ENCODE measurements at places on chromosomes 6 and 20.

DNA sequence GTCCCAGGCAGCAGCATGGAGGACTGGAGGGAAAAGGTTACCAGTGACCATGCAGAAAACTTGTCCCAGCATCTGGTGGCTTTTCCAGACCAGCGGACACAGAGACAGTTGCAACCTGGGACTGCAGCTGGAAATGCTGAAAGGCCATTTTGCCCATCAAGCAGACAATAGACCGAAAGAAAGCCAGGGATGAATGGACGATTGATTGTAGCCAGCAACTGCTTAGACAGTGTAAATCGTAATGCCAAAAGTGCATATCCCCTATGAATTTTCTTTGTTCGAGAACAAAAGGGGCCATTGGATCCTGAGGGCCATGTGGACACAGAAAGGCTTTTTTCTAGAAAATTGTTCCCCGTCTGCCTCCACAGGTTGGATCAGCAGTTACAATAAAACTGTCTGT is 115.7 kb downstream of the MBOAT1 start:
- no peak for DNase-seq

- DNase-seq: no peak
Observed at GRCh38 chr20:1761598-1761997, 104.0 kb upstream of the SIRPG start.

- DNase-seq: no peak
Observed at GRCh38 chr20:63703976-63704748, 3.6 kb downstream of the ARFRP1 start.

- no peak for DNase-seq
Observed at GRCh38 chr6:146670161-146670560, 71.4 kb downstream of the ADGB start.

DNA sequence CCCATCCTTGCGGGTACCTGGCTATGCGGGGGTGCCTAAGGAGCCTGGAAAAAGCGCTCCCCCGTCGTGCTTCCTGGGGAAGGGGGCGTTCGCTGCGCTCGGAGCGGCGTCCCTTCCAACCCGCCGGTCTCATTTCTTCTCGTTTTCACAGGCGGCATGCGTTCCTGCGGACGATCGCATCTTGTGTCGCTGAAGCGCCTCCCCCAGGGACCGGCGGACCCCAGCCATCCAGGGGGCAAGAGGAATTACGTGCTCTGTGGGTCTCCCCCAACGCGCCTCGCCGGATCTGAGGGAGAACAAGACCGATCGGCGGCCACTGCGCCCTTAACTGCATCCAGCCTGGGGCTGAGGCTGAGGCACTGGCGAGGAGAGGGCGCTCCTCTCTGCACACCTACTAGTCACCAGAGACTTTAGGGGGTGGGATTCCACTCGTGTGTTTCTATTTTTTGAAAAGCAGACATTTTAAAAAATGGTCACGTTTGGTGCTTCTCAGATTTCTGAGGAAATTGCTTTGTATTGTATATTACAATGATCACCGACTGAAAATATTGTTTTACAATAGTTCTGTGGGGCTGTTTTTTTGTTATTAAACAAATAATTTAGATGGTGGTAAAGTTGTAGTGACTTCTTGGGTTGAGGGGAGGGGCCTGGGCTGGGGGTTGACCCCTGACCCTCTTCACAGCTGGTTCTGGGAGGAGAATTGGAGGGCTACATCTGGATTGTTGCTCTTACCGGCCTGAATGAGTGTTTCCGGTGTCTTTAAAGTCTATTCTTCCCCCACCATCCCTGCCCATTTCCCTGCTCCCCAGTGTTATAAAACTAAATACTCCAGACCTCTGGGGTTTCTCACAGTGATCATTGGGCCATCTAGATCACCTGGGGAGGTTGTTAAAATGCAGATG is 1.1 kb downstream of the ID1 start:
- DNase-seq: no peak

DNA sequence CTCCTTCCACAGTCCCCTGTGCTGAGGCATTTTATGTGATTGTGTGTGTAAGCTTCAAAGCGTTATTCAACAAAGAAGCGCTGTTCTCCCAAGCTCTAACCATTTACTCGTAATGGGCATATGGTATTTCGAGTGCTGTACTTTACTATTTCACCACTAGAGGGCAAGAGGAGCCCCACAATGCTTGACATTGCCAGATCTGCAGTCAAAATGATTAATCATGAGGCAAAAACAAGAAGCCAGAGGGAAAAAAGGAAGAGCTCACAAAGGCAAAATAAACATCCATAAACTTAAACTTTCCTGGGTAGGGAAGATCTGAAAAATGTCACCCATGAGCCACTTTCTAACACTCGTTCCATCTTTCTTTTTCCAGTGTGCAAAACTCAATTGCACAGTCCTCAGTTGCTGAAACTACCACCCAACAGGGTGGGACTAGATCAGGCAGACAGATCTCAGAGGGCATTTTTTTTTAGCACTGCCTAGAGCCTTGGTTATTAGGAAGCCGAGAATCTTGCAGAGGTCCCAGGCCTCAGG is 215.0 kb upstream of the PLCB4 start:
- DNase-seq: no peak

DNA sequence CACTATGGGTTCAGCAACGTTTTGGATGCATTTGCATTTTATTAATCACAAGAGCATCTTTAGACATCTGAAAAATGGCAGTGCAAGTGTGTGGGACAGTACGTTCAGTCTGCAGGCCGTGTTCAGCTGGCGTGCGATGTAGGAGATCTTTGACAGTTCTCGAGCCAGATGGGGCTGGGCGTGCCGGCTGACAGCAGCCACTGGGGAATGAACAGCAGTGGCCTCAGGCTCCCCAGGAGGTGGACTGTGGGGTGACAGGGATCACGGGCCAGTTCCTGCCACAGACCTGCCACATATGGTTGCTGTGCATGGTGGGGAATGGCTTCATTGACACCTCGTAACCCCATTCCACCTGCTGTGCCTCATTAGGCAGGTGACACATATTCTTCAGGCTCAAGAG is 16.4 kb upstream of the MLN start:
- no peak for DNase-seq

- no peak for DNase-seq
Observed at GRCh38 chr20:61760731-61761130, 304.9 kb downstream of the TAF4 start.

GRCh38 chr6:36053878-36054277 is 26.3 kb downstream of the MAPK14 start:
- no peak for DNase-seq

- no peak for DNase-seq
Observed at GRCh38 chr6:135853227-135853626, 1.7 kb downstream of the PDE7B start.

- DNase-seq: no peak
Observed at GRCh38 chr6:45617441-45617840, 239.7 kb upstream of the SUPT3H start.

DNA sequence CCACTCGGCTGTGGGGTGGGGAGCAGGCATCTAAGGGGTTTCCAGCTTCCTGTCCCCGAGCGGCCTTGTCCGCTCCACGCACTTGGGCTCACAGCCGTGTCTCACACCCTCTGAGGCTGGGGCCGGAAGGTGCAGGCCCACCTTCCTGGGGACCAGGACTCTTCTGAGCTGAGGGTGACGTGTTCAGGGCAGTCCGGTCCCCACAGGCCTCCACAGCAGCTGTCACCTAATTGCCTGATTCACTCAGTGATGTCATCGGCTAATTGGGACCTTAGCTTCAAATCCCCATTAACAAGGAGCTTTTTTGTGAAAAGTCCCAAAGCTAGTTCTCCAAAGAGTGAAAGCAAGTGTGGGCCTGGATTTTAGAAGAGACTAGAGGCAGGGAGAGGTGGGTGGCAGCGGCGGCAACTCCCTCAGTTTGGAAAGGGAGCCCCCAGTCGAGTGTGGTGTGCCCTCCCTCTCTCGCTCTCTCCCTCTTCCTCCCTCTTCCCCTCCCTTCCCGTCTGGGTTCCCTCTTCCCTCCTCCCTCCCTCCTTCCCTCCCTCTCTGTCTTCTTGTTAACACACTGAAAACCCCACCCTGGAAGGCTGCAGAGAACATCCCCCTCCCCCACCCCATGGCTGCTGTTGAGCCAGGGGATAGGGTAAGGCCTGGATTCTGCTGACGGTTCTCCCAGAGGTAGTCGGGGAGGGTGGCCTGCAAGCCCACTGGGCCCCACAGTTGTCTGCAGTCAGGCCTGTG is 39.0 kb downstream of the MYT1 start:
- no peak for DNase-seq

DNA sequence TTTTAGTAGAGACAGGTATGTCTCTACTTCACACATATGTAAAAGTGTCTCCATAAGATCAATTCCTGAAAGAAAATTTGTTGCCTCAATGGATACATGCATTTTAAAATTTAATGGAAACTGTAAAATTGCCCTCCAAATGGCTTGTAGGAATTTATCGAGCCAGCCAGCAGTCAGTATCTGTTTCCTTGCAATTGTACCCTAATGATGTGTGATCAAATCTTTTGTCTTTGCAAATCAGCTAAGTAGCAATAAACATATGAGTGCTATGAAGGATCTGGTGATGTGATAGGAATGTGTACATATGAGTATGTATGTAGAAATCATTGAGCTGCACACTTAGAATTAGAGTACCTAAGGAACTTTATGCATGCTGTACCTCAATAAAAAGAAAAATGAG is 253.0 kb downstream of the MAFB start:
- no peak for DNase-seq

DNA sequence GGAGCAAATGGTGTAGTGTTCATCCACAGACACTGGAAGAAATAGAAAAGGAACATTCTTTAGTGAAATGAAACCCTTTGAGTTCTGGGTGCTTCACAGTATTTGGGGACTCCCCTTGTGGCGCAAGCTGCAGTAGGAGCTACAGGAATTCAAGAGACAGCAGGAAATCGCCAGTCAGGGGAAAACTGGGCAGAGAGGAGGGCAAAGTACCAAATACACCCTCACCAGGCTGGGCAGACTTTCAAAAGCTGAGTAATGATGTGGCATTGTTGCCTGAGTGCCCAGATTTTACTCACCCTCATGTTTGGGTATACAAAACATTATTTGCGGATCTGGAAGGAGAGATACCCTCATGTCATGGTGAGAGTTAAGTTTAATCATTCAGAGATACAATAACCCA is 97.9 kb downstream of the SOD2 start:
- DNase-seq: no peak

DNA sequence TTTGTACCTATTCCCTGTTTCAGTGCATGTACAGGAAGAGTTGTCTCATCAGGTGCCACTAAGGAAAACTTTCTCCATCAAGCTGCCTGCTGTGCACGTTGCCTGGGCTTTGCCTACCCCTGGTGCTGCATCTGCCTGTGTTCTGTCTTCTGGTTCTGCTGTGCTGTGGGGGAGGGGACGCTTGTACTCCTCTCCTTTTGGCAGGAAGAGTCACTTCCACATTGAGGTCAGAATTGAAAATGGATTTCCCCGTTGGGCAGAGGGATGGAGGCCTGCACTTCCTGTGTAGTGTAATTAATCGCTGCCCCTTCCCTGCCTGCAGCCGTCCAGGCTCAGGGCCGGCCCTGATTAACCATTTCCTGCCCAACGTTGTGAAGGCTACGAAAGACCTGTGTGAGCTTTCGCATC is 153.3 kb downstream of the SCML4 start:
- DNase-seq: no peak

DNA sequence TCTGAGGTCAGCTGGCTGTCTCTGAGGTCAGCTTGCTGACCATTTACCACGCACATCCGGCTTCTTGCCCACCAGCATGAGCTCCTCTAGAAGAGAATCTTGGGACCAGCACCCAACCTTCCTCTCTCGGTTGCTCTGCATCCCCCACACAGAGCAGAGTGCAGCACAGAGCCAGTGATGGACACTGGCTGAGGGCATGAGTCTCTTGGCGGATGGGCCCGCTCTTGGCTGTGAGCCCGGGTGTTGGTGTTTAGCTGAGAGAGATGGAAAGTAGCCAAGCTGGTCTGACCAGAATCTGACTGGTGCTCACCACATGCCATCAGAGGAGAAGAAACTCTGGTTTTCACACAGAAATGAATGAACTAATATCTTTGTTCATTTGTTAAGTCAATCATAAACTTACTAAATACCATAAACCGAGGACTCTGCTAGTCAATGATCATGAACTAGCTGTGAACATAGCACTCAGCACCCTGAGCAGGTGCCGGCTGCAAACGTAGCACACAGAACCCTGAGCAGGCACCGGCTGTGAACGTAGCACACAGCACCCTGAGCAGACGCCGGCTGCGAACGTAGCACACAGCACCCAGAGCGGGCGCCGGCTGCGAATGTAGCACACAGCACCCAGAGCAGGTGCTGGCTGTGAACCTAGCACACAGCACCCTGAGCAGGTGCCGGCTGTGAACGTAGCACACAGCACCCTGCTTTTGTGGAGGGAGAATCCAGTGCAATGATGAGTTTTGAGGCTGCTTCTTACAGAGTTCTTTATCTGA is 10.4 kb upstream of the THBS2 start:
- no peak for DNase-seq

DNA sequence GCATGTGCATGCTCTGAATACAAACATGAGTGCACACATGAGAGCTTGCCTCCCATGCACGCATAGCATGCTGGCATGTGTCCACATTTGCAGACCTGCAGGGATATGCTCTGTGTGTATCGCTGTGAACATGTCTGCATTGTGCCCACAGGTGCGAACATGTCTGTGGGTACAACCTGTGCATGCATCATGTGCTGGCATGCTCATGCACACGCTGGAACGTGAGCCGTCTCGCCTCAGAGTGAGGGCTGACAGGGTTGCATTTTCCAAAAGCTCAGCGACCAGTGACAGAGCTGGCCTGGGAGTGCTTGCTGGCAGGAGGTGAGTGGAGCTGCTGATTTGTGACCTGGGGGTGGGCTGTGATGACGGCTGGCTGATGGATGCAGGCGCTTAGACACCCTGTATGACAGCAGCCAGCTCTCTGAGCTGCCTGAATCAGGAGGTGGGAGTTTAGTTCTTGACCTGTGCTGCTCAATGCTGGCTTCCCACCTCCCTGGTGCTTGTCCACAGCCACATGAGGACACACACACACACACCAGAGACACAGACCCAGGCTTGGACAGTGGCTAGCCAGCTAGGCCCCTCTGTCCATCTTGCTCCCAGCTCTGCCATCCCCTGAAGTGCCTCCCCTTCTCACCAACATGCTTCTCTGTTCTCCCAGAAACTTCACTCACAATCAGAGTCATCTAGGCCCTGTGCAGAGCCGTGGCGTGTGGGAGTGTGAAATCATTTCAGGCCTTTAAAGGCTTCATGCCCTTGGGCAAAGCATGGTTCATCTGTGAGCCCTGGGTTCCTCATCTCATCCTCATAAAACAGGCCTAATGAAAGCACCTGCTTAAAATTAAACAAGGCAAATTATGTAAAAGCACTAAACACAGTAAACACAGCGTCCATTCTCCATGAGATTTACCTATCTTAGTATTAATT is 51.4 kb downstream of the CD40 start:
- no peak for DNase-seq

GRCh38 chr6:109242029-109242428 is 140.2 kb downstream of the CD164 start:
- no peak for DNase-seq

Measured in T-helper 2 cell (primary cell).